ENCODE measurements at places on chromosomes 6 and 20.

DNA sequence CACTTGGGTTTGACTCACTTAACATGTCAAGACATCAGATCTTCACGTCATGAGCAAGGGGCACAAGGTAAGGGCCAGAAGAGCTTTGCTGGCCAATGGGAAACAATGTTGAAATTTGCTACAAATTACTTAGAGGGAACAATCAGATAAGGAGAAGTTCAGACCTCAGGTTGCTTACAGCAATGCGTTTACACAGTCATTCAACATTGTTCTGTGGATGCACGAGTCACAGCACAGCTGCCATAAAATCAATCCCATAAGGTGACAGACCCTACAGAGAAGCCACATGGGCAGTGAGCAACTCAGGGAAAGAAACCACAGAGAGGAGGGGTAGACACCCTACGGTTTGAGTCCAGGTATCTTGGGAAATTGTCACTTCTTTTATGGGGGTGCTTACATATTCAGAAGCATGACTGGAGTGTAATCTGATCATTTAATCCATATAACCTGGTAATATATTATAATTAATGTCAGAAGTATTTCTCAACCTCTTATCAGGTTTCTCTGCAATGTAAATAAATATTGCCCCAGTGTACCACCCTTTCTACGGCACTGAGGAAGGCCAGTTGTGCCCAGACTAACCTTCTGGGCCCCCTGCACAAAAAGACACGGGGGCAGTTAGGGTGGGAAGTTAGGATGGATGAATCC lies 2.3 kb upstream of the SLC22A2 start:
- no peak for DNase-seq

DNA sequence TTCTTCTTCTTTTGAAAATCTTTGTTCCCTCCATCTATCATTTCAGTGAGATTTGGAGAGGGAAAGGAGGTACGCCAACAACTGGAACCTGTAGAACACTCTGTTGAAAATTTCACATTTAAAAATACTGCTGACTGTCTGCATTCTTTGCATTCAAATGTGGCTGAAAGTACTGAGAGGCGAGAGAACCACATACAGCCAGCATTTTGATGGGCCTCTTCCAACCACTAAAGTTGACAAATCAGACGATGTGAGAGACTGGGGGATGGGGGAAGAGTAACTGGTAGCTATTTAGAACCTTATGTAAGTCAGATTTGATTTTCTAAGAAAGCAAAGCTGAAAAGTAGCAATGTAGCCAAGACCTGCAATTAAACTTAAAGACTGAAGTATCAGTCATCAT lies 77.5 kb downstream of the FKBP5 start:
- DNase-seq, result peak; percentile 59

DNA sequence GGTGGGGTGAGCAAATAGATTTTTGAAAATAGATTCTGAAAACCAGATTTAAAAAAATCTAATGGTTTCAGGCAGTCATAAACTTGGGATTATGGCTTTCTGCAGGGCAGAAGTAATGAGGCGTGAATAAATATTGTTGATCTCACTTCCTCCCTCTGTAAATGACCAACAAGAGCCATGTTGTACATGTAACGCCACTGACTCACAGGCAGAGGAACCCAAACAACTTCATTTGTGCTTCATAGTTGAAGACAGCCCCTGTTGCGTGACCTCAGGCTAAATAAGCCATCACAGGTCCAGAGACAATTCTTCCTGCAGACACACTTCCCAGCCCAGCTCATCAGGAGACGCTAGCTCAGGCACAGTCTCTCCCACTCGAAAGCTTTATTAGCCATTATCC lies 59.1 kb upstream of the F13A1 start:
- DNase-seq, result no peak

- no peak for DNase-seq
Measured at GRCh38 chr6:5981126-5982026, 25.3 kb downstream of the NRN1 start.

DNA sequence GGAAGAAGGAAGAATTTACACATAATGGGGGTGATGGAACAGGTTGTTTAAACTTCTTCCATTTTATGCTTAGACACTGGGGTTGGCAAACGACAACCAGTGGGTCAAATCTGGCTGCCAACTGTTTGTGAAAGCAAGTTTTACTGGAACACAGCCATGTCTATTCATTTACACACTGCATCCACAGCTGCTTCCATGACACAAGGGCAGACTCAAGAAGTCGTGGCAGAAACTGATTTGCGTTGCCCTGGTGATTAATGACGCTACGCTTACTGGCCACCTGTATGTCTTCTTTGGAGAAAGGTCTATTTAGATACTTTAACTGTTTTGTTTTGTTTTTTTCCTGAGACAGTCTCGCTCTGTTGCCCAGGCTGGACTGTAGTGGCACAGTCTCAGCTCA lies 19.0 kb downstream of the CTCFL start:
- no peak for DNase-seq

DNA sequence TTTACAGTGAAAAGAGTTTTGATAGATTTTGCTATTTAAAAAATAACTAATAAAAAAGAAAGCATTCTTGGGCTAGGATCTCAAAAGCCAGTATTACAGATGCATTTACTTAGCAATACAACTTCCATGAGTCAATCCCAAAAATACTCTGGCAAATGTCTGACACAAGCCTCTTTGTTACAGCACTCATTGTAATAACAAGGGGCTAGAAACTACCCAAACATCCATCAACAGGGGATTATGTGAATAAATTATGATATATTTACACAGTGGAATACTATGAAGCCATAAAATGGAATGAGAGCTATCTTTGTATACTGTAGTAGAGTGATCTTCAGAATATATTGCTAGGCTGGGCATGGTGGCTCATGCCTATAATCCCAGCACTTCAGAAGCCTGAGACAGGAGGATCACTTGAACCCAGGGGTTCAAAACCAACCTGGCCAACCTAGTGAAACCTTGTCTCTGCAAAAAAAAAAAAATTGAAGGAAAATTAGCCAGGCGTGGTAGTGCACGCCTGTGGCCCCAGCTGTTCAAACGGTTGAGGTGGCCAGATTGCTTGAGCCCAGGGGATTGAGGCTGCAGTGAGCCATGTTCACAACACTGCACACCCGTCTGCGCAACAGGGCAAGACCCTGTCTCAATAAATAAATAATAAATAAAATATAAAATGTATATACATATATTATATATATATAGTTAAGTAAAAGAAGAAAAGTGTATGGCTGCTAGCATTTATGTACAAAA lies 34.7 kb upstream of the TOP1 start:
- no peak for DNase-seq
